ENCODE measurements at places on chromosomes 12 and 14.

GRCh38 chr14:24845851-24846250 lies 204.1 kb downstream of the STXBP6 start:
- no peak for DNase-seq

- no peak for DNase-seq
Measured at GRCh38 chr14:49982501-49982951, 89.6 kb downstream of the ARF6 start.

DNA sequence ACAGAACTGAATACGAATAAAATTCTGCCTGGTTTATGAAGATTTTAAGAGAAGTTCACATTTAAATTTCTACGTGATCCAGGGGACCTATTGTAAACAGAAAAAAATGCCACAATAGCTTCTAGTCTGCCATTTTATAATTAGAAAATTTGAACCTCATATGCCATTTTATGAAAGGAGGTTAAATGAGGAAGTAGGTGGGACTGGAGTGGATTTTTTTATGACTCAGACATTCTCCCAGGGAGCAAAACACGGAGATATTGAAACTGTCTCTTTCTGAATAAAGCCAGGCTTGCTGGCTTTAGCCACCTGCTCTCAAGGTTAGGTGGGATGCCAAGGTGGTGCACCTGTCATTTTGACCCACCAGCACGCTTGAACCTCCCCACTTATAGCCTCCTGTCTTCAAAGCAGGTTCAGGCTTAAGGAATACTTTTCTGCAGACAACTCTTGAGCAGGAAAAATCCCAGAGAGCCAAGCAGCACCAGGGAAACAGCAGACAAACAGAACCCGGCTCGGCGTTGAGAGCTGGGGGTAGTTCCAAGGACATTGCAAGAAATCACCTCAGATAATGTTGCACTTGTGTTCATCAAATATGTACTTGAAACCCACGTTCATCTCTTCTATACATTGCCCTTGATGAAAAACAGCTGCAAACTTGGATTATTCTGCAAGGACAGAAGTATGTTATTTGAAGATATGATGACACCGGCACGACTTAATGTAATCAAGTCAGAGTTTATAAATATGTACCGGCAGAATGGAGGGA lies 203.7 kb downstream of the PPM1H start:
- DNase-seq: no peak

DNA sequence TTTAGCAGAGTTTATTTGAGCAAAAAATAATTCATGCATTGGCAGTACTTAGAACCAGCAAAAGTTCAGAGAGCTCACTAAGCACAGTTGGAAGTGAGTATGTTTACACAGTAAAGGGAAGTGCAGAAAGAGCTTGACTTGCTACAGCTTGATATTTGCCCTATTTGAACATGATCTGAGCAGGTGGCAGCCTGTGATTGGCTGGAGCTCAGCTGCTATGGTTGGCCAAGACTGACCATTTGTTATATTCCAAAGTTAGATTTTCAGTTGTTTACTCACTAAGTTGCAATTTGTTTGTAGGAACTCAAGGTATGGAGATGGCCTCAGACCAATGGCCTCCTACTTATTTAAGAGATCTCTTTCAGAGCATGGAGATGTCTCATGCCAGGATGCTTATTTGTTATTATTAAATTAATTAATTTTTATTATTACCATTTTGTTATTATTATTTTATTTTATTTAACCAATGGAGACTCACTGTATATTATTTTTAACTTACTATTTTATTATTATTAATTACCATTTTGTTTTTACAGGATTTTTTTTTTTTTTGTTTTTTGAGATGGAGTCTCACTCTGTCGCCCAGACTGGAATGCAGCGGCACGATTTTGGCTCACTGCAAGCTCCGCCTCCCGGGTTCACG lies 49.0 kb downstream of the ATP23 start:
- DNase-seq: no peak

DNA sequence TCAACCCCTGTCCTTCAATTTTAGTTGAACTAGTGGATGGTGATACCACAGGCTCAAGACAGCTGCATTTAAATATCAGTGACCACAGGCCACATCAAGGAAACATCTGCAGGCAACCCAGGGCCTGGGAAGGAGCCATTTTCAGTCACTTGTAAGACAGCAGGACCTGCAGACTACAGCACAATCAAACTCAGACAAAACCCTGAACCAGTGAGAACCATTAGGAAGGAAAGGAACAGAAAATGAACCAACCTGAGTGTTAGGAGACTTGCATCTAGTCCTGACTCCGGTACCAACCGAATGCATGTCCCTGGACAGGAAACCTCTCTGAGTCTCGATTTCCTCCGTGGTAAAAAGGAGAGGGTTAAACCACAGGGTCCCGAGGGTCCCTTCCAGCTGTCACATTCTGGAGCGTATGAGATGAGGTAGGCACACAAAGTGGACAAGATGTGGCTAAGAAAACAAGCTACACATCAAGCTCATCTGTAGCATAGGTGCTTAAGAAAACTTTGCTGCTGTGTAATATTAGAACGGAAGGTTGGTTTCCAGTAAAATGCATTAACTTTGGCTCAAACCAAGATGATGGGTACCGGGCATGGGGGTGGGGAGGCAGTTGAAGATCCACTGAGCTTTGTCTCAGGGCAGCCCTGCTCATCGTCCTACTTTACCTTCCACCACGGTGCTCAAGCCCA lies 1.6 kb upstream of the CDKN1B start:
- no peak for DNase-seq

DNA sequence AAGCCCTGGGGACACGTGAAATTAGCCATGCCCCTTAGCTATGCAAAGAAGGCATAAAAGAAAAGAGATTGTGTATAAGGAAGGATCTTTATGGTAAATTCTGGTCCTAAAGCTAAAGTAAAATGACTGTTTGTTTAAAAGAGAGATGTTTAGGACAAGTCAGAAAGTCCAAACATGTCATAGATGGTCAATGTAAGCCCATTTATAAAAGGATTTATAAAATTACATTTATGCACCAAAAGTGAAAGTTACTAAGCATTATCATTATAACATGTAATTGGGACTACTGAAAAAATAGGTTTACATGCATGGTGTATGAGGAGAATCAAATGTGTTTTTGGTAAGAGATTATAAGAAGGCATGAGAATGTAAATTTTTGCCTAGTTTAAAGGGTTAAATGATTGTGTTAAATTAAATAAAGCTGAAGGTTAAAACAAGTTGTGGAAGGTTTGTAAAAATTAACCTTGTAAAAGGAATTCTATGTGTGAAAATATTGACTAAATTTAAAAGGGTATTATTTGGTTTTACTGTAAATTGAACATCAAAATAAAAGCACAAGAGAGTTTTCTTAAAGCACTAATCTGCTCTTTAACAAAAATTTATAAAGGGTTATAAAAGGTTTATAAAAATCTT lies 50.4 kb upstream of the TSPAN8 start:
- DNase-seq: no peak

DNA sequence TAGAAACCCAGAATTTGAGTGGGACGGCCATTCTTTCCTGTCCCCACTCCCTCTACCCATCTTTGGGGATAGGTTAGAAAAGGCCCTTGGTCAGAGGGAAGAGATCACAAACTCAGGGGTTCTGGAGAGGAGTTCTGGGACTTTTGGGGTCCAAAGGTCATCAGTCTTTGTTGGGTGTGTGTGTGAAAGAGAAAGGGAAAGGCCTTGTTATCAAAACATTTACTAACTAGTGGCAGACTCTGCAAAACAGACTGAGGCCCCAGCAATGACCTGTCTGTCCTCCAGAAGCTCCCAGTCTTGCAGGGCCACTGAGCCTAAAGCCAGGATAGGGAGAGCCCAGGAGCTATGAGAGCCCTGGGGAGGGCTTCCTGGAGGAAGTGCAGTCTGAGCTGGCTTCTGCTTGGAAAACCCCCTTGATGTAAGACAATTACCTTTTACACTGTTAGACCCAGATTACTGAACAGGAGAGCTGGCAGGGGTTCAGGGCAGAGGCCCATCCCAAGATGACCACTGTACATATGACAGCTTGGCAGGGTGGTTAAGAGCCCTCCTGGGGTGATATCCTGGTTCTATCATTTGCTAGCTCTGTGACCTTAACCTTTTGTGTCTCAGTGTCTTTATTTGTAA lies 429.1 kb upstream of the CCDC196 start:
- no peak for DNase-seq

DNA sequence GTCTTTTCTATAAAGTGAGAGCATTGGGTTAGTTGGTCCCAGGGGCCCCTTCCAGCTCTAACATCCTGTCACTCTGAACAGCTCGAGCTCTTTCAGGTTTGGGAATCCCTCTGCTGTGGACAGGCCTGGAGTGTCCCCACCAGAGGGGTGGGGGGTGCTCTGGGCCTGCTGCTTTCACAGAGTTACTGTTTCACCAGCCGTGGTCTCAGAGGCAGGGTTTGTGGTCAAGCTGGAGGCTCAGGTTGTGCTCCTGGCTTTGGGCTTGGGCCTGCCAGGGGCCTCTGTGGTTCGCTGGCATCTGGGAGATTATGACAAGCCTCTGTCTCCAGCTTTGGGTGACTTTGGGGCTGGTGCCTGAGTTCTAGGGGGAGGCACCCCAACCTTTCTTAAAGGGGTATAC lies 59.6 kb downstream of the FBXL14 start:
- DNase-seq: no peak

DNA sequence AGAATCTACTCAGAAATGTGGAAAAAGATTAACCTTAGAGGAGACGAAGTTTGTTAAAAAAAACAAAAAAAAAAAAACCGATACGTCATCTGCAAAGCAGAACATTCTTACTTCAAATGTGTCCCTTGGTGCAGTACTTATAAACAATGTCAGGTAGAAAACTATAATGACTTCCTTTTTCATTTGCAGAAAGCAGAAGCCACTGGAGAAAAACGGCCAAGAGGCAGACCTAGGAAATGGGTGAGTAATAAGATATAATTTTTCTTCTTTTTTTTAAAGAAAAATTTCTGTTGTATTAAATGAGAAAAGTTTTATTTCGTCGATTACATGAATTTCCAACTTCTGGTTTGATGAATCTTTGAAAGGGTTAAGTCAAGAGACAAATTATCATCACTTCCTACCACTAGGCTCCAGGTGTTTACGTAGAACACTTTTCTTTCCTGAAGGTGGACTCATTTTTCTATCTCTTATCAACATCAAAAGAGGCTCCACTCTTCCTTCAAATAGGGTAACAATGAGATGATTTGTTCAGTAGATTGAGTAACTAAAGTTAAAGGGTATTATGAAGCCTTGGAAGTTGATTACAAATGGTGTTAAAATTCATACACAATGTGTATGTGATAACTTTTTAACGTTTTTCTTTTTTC lies 14.2 kb downstream of the HMGA2 start:
- DNase-seq: no peak

- DNase-seq: no peak
Measured at GRCh38 chr12:111211910-111212757, 156.8 kb downstream of the PHETA1 start.

DNA sequence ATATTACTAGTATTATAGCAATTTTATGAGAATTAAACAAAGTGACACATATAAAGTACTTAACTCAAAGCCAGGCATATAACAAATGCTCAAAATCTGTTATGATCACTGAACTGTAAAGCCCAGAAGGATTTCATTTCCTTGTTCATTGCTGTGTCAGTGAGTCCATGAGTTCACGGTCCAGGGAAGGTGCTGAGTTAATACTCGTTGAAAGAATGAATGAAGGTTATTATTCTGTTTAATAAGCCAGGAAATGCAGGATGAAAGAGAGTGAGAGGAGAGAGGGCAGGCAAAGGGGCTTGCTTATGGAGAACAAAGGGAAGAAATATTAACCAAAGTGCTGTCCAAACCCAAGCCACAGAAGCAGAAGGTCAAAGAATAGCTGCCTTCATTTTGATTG lies 40.2 kb upstream of the NT5DC3 start:
- no peak for DNase-seq
